ENCODE measurements at places on chromosomes 7 and 10. TPM values are rescaled to one million over a fixed set of nuclear protein-coding genes. Genes with fewer than 3 reads are reported as not detected.

The GDF2 gene
- total RNA-seq, result not detected

The TUBB8 gene
- total RNA-seq, result not detected

The LIPN gene
- total RNA-seq, result not detected

The POT1 gene
- 18.9 TPM for total RNA-seq

The SPDYE2B gene
- not detected for total RNA-seq

The ZNF488 gene
- not detected for total RNA-seq

The KEL gene
- not detected for total RNA-seq

The SHOC2 gene
- 41.6 TPM for total RNA-seq
